ENCODE measurements at places on chromosomes 11 and 22.
A peak's percentile ranks its signal among the peaks of the same experiment; 100 is the strongest.

DNA sequence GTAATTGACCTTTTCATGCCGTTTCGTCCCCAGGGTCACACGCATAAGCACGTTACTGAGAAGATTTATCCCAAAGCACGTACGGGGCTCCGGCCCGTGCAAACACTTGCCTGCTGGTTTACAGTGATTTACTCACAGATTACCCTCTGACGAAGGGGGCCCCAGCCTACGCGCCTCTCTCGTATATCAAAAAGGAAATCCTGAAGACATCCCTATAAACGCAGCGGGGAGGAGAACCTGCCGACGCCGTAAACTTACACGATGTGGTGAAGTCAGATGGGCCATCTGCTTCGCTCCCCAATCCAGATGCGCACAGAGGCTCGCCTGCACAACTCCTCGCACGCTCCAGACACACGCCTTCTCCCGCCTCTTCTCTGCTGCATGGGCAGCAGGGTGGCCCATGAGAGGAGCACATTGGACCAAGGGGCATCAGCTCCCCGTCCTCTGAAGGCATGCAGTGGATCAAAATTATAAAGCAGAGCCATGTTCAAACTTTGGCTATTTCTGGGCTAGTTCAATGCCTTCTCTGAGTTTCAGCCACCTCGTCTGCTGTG lies 123.6 kb downstream of the MN1 start:
- DNase-seq: no peak

GRCh38 chr22:35231585-35232084 lies 25.7 kb upstream of the HMGXB4 start:
- DNase-seq: peak; percentile 64

- no peak for DNase-seq
Measured at GRCh38 chr22:50016988-50017700, 4.6 kb upstream of the IL17REL start.

GRCh38 chr11:94855666-94856065 lies 87.5 kb downstream of the AMOTL1 start:
- DNase-seq: no peak

- no peak for DNase-seq
Measured at GRCh38 chr11:25710975-25711374, 621.0 kb upstream of the ANO3 start.

DNA sequence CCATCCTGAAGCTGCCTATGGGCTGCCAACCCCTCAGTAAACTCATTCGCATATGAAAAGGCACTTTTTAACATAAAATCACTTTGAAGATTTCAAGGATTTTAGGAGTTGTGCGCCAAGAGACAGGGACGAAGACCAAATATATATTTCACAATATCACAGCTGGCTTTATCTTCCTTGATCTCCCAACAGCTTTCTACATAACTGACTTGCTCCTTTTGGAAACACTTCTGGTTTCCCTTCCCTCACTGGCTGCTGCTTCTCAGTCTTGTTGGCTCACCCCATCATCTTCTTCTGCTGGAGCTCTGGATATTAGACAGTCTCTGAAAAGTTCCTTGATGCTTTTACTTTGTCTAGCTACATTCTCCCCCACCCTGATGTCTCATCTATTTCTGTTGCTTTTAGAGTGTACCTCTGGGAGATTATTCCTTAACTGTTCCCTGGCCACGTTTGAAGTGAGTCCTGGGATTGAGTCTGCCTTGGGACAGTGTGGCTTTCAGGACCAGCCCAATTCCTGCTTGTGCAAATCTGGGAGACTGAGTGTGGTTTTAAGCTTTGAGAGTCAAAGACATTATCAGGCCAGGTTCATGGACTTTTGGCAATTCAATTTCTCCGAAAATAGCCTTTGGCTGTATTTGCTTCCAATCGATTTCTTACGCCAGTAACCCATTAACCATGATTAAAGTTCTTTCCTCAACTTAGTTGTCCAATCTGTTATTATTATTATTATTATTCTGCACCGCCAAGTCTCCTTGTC lies 30.9 kb upstream of the NNMT start:
- DNase-seq: no peak

DNA sequence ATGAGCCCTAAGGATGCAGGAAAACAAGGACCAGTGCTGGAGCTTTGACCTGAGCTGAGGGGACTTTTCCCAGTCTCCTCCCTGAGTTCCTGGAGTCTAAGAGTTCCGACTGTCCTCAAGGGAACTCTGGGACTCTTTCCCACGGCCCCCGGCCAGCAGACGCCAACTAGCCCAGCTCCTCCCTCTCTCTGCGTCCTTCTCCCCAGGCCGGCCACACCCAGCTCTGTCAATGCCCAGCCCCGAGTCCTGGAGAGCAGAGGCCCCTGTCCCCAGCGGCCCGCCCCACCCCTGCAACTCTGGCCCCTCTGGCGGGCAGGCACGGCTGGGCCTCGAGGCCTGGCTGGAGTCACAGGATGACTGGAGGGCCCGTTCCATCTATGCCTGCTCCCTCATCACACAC lies 29.8 kb downstream of the NECTIN1 start:
- DNase-seq: no peak

GRCh38 chr11:27995083-27995482 lies 112.9 kb downstream of the KIF18A start:
- no peak for DNase-seq

DNA sequence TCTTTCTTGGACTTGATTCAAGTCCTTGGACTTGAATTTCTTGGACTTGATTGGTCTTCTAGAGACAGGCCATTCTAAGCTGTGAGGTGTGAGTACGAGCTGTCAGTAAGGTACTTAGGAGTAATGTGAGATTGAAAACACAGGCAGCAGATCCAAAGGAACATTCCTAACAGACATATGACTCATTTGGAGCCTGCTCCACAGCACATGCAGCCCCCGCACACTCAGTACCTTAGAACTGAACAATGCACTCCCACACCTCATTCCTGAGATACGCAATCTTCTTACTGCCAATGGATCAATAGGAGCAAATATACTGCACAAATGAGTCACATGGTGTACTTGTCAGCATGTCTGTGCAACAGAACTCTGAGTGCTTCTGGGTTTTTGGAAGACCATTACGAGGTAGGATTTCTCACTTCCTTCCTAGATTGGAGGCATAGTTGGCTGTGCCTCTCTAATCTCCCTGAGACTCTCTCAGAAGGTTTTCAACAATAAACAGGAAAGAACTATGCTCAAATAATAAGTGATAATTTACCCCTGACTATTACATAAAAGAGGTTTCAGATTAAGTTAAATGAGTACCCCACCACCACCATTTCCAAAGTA lies 243.1 kb downstream of the KCNA4 start:
- DNase-seq: no peak

GRCh38 chr11:65204646-65205601 lies 23.2 kb downstream of the CAPN1 start:
- peak; percentile 51 for DNase-seq

GRCh38 chr11:105193260-105193659 lies 53.7 kb upstream of the CARD18 start:
- no peak for DNase-seq

DNA sequence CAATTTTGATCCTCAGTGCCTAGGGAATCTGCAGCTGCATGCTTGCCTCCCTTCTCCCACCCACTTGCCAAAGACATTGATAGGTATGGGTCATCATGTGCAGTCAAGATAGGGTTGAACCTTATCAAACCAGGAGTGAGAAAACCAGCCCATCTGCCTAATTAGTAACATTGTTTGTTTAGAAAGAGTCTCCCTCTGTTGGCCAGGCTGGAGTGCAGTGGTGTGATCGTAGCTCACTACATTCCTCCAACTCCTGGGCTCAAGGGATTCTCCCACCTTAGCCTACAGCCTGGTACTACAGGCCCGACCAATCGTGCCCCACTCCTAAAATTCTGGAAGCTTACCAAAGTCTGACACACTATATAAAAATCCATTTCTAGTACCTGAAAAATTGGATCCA lies 4.6 kb downstream of the C11orf71 start:
- DNase-seq: no peak

DNA sequence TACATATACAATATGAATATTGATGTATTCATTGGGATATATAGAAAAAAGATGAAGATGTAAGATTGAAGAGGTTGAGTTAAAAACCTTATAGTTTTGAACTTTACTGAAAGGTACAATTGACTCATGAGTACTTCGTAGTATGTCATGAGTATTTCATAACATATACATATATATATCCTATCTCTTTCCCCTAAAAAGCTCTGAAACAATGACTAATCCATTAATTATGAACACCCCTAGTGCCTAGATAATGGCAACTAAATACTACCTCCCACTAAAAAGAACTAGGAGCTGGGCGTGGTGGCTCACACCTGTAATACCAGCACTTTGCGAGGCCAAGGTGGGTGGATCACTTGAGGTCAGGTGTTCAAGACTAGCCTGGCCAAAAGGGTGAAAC lies 31.5 kb downstream of the SLC35F2 start:
- DNase-seq: no peak

- DNase-seq: peak; percentile 13
Measured at GRCh38 chr11:117907276-117908108, 21.7 kb downstream of the TMPRSS13 start.

GRCh38 chr11:95108159-95108611 lies 18.5 kb downstream of the ENDOD1 start:
- no peak for DNase-seq

GRCh38 chr11:110123003-110123402 lies 29.8 kb downstream of the ZC3H12C start:
- DNase-seq: no peak

- DNase-seq: no peak
Measured at GRCh38 chr11:83025267-83025704, 46.4 kb downstream of the RAB30 start.

DNA sequence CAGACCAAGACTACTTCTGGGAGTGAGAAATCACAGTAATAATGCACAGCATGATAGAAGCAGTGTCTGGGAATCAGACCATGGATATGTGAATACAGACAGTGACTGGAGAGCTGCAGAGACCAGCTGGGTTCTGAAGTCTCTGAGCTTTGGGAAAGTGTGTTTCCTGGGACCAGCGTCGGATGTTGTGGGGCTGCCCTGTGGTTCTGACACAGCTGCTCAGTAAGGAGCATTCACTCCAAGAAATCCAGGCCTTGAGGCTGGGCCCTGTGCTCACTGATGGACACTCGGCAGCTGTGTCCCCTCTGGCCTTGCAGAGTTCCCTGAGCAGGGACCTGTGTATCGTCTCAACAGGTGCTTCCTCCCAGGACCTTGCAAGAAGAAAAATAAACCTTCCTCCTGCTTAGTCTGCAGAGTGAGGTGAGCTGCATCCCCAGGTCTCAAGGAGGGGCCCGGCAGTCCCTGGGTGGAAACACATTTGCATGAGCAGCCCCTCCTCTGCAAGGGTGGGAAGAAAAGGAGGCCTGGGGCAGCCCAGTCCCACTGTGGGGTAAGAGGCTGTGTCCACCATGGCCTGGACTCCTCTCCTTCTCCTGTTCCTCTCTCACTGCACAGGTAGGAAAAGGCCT lies 107.9 kb downstream of the VPREB1 start:
- DNase-seq: no peak

DNA sequence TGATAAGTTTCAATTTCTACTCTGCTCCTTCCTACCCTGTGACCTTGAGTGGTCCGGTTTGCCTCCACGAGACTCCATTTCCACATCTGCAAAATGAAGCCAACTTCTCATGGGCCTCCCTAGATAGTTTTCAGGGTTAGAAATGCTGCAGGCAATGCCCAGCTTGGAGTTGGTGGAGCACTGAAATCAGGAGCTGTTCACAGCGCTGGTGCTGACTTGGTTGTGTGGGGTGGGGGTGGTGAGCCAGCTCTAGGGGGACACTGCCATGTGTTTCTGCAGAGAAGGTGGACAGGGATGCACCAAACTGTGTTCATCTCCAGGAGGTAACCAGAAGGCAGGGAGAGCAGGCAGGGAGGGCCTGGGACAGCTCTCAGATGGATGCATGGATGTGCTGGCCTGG lies 37.0 kb downstream of the SGSM1 start:
- DNase-seq: no peak

DNA sequence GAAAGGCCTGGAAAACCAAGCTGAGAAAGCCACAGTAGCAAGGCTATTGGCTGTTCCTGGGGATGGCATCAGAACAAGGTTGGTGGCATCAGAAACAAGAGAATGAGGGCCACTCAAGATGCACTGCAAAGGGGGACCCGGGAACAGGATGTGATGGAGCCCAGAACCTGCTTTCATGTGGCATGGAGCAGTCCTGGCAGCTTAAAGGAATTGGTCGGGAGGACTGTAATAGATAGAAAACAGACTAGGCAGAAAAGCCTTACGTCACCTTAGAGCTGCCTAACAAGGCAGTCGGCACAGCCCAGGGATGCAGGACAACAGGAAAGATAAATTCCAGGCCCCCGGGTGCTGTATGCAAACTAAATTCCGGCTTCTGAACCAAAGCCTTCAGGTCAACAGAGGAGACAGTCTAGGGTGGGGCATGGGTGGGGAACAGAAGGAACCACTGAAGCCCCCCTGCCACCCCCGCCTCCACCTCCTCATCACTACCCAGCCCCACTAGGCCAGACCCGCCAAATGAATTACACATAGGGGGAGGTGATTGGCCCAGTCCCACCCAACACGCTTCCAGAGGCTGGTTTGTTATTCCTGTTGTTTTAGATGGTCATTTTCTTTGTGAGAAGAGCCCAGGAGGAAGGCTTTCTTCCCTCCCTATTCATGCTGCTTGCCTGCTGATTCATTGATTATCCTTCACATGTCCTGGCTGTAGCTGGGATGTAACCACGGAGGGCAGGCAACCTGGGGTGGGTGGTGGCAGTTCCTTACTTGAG lies 25.7 kb upstream of the LRRC55 start:
- DNase-seq: no peak

DNA sequence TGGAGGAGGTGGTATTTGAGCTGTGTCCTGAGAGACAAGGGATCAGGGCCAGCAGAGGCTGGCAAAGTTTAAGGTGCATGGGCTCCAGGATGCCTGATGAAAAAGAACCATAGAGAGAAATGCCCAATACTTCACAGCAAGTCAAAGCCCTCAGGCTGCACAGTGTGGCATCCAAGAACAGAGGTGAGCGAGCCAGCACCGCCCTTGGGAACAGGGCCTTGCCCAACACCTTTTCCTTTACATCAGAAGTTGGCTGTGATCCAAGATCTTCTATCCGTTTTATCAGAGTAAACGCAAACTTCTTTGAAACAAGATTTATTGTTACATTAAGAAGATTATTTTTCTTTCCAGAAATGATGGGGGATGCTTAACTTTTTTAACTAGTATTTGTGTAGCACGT lies 1.4 kb downstream of the B3GNT6 start:
- no peak for DNase-seq

- no peak for DNase-seq
Measured at GRCh38 chr22:36954251-36955014, 41.0 kb downstream of the CSF2RB start.

GRCh38 chr11:70466154-70466553 lies 67.8 kb downstream of the CTTN start:
- no peak for DNase-seq

DNA sequence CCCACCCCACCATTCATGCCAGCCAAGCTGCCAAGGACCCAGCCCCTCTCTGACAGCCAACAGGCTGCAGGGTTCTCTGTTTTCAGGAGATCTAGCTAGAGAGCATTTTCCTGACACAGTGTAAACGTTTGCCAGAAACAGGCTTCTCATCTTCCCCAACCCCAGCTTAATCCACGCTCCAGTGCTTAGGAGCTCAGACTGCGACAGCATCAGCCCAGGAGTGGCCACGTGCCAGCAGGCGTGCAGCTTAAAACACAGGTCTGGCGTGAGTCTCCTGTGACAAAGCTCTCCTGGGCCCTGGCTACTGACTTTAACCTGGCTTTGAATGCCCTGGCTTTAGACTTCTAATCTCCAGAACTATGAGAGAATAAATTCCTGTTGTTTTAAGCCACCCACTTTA lies 66.6 kb downstream of the GALNT18 start:
- DNase-seq: no peak

- DNase-seq: peak; percentile 85
Measured at GRCh38 chr11:112280268-112281126, 19.8 kb upstream of the PLET1 start.

- no peak for DNase-seq
Measured at GRCh38 chr11:64224891-64225607, 937 bp downstream of the TRPT1 start.

GRCh38 chr11:12232817-12233601 lies 122.6 kb downstream of the MICAL2 start:
- no peak for DNase-seq

All from naive thymus-derived CD8-positive, alpha-beta T cell (primary cell).